ENCODE measurements at places on chromosomes 3 and 15.

- DNase-seq = no peak
Measured at GRCh38 chr3:15486020-15486419, 35.5 kb downstream of the COLQ start.

GRCh38 chr3:172246107-172246844, 202.0 kb downstream of the GHSR start:
- no peak for DNase-seq

DNA sequence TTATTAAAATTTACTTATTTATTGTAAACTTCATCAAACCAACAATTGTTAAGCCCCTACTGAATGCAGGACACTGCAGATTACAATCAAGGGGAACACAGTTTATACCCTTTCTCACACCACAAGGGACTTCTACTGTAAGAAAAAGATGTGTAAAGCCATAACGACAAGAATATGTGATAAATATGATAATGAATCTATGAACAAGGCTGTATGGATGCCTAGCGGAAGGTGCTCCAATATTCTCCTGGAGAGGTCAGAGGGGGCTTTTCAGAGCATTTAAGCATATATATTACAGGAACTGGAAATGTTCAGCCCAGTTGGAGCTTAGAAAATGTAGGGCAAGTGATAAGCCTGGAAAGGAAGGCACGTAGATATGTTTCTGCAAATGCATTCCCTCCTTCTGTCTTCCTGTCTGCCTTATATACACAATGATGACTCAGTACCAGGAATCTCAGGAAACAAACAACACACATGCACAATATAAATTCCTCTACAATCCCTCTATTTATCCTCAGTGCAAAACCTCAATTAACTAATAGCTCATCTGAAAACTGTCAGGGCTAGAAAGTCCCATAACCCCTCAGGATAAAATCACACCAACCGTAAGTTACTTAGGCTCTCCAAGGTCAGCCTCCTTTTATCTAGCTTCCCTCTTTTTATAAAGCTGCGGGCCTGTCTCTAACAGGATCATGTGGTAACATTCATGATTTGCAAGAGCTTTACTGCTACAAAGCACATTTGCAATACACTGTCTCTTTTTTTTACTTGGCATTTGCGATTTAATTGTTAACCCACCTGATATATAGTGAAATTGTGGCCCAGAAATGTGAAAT, 393.1 kb downstream of the LPP start:
- no peak for DNase-seq

GRCh38 chr3:139239550-139239949, 104.3 kb upstream of the MRPS22 start:
- no peak for DNase-seq

GRCh38 chr3:11604139-11604892, 39.4 kb downstream of the VGLL4 start:
- no peak for DNase-seq

- DNase-seq = no peak
Measured at GRCh38 chr3:128667641-128668040, 17.0 kb upstream of the RPN1 start.

GRCh38 chr15:98083203-98083910, 122.9 kb downstream of the ARRDC4 start:
- DNase-seq = no peak

GRCh38 chr3:13077431-13078162, 4.4 kb upstream of the IQSEC1 start:
- no peak for DNase-seq

DNA sequence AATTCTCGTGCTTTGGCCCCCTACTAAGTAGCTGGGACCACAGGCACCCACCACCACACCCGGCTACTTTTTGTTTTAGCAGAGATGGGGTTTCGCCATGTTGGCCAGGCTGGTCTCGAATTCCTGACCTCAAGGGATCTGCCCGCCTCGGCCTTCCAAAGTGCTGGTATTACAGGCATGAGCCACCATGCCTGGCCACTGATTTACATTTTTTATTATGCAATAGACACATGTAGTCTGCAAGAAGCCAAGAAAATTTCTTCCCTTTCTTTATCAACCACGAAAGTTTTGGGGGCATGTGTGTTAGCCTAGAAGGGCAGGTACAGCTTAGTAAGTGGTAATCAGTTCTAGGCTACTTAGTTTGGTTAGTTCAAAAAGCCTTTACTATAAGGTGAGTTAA, 51.1 kb downstream of the LRRFIP2 start:
- no peak for DNase-seq

DNA sequence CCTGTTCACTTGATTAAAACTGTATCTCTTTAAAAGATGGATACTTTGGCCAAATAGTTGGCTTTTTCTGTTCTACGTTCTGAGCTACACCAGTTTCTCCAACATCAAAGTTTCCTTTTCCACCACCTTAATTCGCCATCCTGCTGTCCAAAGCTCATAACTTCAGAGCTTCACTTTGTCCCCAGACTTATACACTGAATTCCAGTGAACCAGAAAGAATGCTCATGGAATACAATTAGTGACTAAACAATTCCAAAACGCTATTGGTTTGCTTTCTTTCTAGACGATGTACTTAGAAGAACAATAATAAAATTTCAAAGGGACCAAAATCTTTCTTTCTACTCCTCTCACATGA, 23.2 kb downstream of the GPR15 start:
- DNase-seq = no peak

- no peak for DNase-seq
Measured at GRCh38 chr3:47019201-47019600, 39.7 kb downstream of the NBEAL2 start.

- no peak for DNase-seq
Measured at GRCh38 chr3:171284308-171285075, 175.7 kb downstream of the TNIK start.
